Activated CD4-positive, alpha-beta memory T cell treated with anti-CD3 and anti-CD28 coated beads, Interleukin-2, amount 10 ng/mL, durations not matched to agents 7 days and 5 days (primary cell): ENCODE measurements at places on chromosomes 4 and X.

- no peak for DNase-seq
Measured at GRCh38 chrX:104987063-104987462, 233.4 kb downstream of the TEX13A start.

- no peak for DNase-seq
Measured at GRCh38 chr4:153611679-153612078, 72.4 kb upstream of the TLR2 start.

- DNase-seq = no peak
Measured at GRCh38 chr4:158020176-158020575, 152.6 kb downstream of the GASK1B start.

DNA sequence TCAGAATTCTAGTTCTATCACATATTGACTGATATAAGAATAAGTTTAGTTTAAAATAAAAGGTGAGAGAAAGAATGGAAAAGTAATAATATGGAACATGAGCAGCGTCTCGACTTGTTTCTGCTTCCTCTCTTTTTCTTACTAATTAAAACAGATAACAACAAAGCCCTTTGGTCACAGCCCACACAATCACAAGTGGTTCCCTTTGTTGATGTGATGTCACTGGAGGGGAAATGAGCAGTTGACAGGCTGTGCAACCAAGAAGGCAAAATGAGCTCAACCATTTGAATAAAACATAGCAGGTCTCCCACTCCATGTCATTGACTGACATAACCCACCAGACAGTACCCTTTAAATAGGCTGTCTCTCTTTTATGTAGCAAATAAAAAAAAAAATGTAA, 342.5 kb upstream of the MAGEB2 start:
- DNase-seq = no peak
